Articular chondrocyte of knee joint (primary cell): ENCODE measurements at places on chromosomes 2 and 18. TPM values are rescaled to one million over a fixed set of nuclear protein-coding genes. Genes with fewer than 3 reads are reported as not detected.

FAM117B gene
- 1.9 and 2.7 TPM in 2 replicates for total RNA-seq

AQP12B gene
- total RNA-seq = not detected in 2 replicates

LIPG gene
- 0.32 and 0.39 TPM in 2 replicates for total RNA-seq

LRRC30 gene
- total RNA-seq = not detected in 2 replicates

TEX51 gene
- total RNA-seq = not detected in 2 replicates

LYPD1 gene
- 0.76 TPM in 1 of 2 replicates, not detected in the other for total RNA-seq

GKN2 gene
- not detected in 2 replicates for total RNA-seq

CYP1B1 gene
- total RNA-seq = 742 and 860 TPM in 2 replicates

IL1RL1 gene
- total RNA-seq = 0.39 and 0.65 TPM in 2 replicates

COL3A1 gene
- 2,175 and 2,668 TPM in 2 replicates for total RNA-seq

SDC1 gene
- 22.5 and 27.3 TPM in 2 replicates for total RNA-seq

UGT1A8 gene
- total RNA-seq = not detected in 2 replicates

LHCGR gene
- 0.32 and 0.39 TPM in 2 replicates for total RNA-seq

VIL1 gene
- total RNA-seq = under 0.01 TPM in 2 replicates

GATA6 gene
- 1.4 and 2.3 TPM in 2 replicates for total RNA-seq

C2orf15 gene
- 0.11 and 0.13 TPM in 2 replicates for total RNA-seq

GRB14 gene
- 0.52 and 0.97 TPM in 2 replicates for total RNA-seq

SAG gene
- total RNA-seq = not detected in 2 replicates

NEURL3 gene
- not detected in 2 replicates for total RNA-seq

MATN3 gene
- 2.8 and 4.3 TPM in 2 replicates for total RNA-seq

DSG4 gene
- total RNA-seq = not detected in 2 replicates

RIT2 gene
- total RNA-seq = not detected in 2 replicates

TMEM127 gene
- total RNA-seq = 36.9 and 41.7 TPM in 2 replicates

IL18RAP gene
- not detected in 2 replicates for total RNA-seq

RPL37A gene
- total RNA-seq = 883 and 1,036 TPM in 2 replicates

GAL3ST2 gene
- total RNA-seq = 0.26 TPM in 1 of 2 replicates, not detected in the other

TBR1 gene
- total RNA-seq = under 0.01 and 0.11 TPM in 2 replicates

MLPH gene
- 0.65 and 3.8 TPM in 2 replicates for total RNA-seq

ELOA2 gene
- total RNA-seq = not detected in 2 replicates
